ENCODE measurements at places on chromosomes 5 and 9. TPM values are rescaled to one million over a fixed set of nuclear protein-coding genes. Genes with fewer than 3 reads are reported as not detected.

FAM151B gene
- not detected for total RNA-seq

BARX1 gene
- 0.54 TPM for total RNA-seq

TERT gene
- 0.08 TPM for total RNA-seq

LRRC26 gene
- not detected for total RNA-seq

AOPEP gene
- total RNA-seq = 5.2 TPM

CRHBP gene
- total RNA-seq = not detected

HRCT1 gene
- not detected for total RNA-seq

SMIM27 gene
- 16.1 TPM for total RNA-seq

SLC6A7 gene
- total RNA-seq = not detected

SREK1 gene
- total RNA-seq = 154 TPM

OR1J2 gene
- total RNA-seq = not detected

NIPAL4 gene
- total RNA-seq = 0.41 TPM

LCN9 gene
- not detected for total RNA-seq

NMUR2 gene
- total RNA-seq = not detected

PCDHGB7 gene
- not detected for total RNA-seq

GRCh38 chr5:149002761-149003689 is 59.8 kb downstream of the SH3TC2 start:
- no peak for DNase-seq

DNA sequence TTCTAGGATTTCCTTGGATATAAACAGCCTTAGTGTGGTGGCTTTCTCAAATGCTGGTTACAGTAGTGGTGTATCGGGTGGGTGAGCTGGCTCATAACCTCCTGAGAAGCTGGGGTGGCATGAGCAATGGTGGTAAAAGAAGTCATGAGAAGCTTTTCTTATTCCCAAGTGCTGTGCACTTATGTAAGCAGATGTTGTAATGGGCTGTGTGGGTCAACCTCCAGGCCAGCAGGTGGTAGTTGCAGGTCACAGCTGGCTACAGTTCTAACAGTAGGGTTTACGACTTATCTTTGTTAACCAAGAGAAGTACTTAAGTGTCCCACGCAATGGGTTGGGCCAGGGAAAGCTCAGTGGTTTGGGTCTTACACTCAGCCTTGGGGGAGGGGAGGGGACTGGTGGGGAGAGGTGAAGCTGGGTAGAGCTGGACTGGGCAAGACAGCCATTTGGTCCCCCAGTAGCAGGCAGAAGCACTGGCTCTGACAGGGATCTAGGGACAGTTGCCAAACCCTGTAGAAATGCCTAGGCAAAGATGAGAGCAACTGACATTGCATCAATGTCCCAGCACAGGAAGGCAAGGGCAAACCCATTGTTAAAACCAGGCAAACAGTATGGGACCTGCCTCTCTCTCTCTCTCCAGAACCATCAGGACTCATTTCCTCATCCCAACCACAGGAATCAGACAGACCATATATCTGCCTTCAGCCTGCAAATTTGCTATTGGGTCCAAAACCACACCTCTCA is 76.8 kb downstream of the RNF130 start:
- DNase-seq = no peak

DNA sequence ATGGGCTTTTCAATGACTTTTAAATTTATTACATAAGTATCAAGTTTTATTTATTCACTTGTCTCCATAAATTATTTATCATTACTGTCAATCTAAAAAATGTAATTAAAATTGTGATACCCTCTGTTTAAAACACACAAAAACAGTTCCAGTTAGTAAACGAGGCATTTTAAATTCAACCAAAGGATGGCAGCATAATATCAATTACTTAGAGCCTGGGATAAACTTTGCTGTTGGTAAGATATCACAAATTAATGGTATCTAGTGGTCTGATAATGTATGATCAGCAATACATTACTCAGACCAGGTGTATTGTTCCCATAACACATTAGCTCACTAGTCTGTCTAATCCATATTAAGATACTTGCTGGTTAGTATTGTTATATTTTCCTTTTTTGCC is 9.6 kb upstream of the IFNE start:
- no peak for DNase-seq

- DNase-seq = no peak
These were observed 100.4 kb upstream of the FAM174A start for GRCh38 chr5:100434815-100435214.

GRCh38 chr9:123435471-123435870 is 79.5 kb downstream of the CRB2 start:
- DNase-seq = no peak

DNA sequence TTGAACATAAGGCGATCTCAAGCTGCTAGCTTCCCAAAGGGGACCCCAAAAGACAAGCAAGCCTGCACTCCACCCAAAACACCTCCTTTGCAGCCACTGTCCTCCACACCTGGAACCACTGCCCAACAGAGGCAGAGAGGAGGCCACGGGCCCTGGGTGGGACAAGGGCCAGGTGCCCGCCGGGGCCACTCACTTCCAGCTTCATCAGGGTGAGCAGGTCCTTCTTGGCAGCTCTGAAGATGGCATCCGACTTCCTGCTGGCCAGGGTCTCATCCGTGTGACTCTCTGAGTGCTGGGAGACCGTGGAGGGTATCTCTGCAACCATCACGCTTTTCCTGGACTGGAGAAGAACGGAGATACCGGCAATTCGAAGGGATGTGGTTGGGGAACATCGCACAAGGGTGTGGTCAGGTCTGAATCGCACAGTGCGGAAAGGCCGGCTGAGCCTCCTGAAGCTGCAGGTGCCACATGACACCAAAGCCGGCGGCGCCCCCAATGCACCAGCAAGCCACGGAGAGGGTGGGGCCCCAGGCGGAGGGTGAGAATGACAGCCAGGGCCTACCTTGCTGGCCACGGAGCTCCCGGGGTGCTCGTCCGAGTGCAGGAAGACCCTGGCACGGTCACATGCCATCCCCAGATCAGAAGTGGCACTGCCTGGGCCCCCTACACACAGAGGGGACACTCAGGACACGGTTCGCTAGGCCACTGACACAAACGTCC is 44.6 kb downstream of the PNPLA7 start:
- no peak for DNase-seq

DNA sequence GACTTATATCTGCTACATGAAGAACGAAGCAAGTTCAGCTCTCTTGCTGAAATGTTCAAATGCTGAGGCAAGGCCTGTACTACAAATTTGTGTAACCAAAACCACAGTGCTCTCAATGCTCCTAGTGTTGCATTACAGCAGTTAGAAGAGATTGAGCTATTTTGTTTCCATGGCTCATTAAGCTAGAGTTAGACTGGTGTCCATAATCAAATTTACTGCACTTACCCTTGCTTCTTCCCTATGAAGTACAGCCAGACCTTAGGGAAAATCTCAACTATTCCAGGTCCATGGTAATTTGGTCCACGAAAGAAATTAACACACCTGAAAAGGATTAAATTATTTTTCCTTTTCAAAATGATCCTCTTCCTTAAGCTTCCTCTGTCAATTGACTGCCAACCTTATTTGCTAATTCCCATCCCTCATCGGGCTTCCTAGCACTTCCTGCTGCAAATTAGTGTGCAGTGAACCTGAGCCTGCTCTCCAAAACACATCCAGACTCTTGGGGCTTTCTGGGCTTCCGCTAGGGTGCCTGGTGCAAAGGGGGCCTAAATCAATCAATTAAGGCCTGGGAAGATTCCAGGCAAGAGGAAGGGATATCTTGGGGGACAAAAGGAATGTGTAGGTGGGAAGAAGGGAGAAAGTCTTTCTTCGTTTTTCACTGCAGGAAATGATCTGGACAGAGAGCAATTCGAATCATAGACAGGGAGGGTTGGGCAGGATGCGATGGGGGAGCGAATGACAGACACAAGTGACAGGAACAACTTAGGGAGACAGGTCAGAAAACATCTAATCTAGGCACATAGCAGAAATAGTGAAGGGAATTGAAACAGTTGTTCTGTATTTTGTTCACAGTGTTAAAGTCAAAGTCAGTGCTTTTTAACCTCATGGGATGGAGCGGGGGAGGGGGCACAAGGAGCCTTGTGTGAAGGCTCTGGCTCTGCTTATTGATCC is 542.4 kb downstream of the RAB3C start:
- no peak for DNase-seq

- no peak for DNase-seq
These were observed 2.2 kb upstream of the ALDH1A1 start for GRCh38 chr9:72955126-72955455.

DNA sequence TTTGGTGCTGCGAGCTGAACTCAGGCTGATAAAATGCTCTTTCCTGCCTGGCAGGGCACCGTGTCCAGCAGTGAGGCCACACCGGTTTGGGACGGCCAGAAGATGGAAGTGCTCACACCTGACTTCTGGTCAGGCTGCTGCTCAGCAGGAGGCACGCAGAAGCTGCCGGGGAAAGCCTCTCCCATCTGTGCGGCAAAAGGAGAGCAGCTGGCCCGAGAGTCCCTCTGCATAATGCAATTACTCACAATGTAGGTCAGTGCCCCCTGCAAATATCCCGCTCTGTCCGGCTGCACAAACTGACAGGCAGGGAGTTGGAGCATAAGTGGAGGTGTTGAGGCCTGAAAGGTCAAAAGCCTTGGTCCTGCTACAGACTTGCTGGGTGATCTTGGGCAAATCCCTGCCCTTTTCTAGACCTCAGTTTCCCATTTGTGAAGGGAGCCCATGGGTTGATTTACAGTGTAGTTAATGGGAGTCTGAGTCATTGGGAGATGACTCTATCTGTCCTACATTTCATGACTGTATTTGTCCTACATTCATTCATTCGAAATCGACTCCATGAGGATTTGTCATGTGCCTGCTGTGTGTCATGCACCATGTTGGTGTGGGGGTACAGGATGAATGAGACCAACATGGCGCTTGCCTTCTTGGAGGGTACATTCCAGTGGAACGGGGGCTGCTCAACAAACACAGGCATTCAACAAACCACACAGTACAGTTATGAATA is 61.8 kb upstream of the TBC1D2 start:
- DNase-seq = no peak

DNA sequence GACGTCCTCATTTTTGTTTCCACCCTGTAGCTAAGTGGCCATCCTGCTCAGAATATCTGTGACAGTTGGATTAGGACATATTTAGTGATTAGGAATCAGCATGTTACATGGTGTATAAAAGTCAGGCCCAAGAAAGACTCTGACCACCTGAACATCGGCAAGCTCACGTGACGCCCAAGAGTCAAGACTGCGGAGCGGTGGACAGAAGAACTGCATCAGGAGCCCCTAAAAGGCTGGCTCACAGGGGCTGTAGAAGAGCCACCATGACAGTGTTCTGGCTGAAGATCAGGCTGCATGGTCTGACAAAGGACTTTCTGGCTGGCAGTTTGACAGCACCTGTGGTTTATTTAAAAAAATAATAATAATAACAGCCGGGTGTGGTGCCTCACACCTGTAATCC is 185.3 kb downstream of the AUH start:
- no peak for DNase-seq

GRCh38 chr5:13708906-13709305 is 235.6 kb downstream of the DNAH5 start:
- no peak for DNase-seq

GRCh38 chr9:84490206-84490841 is 149.8 kb upstream of the SLC28A3 start:
- DNase-seq = no peak

DNA sequence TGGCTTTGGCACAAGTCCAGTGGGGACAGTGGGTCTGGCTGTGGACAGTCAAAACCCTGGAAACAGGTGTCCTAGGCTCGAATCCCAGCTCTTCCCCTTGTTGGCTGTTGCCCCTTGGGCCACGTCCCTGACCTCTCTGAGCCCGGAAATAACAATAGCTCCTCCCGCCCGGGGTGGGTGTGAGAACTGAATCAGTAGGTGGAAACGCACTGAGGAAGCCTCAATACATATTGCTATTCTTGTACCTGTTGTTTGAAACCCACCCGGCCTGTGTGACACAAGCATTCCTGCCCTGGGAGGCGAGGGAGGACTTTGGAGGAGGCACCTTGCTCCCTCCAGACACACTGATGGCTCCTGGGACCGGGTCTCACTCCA is 134.1 kb downstream of the OLFM1 start:
- no peak for DNase-seq

DNA sequence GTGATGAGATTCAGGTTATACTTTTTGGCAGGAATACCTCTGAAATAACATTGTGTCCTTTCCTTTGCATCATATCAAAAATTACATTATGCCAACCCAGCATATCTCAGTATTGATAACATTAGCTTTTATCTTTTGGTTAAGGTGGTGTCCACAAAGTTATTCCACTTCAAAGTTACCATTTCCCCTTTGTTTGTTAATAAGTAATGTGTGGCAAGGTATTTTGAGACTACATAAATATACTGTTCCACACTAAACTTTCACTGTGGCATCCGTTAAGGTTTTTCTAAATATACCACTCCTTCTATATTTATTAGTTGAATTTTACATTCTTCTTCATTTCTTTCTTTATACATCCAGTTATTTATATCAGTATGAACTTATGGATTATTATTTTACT is 14.1 kb upstream of the ARHGEF37 start:
- DNase-seq = no peak

DNA sequence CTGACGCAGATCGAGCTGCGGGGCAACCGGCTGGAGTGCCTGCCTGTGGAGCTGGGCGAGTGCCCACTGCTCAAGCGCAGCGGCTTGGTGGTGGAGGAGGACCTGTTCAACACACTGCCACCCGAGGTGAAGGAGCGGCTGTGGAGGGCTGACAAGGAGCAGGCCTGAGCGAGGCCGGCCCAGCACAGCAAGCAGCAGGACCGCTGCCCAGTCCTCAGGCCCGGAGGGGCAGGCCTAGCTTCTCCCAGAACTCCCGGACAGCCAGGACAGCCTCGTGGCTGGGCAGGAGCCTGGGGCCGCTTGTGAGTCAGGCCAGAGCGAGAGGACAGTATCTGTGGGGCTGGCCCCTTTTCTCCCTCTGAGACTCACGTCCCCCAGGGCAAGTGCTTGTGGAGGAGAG is 4.6 kb upstream of the PHYHD1 start:
- no peak for DNase-seq

DNA sequence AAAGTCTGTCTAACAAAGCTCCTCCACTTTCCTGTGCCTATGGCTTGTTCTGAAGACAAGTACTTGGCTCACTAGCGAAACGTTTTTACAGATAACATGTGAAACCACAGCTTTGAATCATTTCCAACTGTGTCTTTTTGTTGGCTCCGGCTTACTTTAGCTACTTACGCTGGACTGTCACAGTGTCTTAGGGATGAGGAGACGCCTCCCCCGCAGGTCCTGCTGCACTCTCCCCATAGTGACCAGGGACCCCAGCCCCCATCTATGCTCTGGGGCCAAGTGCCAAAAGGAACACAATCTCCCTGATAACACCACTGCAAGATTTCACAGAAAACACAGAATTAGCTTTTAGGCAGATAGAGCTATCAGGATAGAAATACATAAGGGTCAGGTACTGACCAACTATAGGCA is 219.1 kb downstream of the ADAMTS6 start:
- no peak for DNase-seq

- no peak for DNase-seq
These were observed 698.6 kb downstream of the PTPRD start for GRCh38 chr9:9914174-9914573.

DNA sequence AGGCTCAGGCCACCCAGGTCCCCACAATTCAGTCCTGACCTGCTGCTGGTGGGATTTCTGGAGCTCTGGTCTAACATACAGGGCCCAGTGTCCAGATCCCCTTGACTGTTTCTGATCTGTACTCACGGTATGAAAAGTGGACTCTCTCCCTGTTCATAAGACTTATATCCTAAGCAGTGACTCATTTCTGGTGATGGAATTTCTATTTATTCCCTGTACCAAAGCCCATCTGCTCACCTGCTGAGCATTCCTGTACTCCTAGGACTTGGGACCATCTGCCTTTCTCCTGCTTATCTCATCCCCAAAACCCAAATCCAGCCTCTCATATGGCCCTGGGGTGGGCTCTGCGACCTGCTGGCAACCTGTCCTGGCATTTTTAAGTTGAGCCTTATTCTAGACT is 86.6 kb downstream of the APBA1 start:
- no peak for DNase-seq

Data from CD8-positive, alpha-beta T cell (primary cell).